ENCODE measurements at places on chromosomes 13 and 19. TPM values are rescaled to one million over a fixed set of nuclear protein-coding genes. Genes with fewer than 3 reads are reported as not detected.

ITPKC gene
- 8.2 TPM for total RNA-seq

MUC16 gene
- total RNA-seq = 0.03 TPM

ZNF701 gene
- total RNA-seq = 7.6 TPM

SERP2 gene
- total RNA-seq = not detected

URAD gene
- not detected for total RNA-seq

COL4A1 gene
- total RNA-seq = 0.54 TPM

OR4F17 gene
- total RNA-seq = 0.30 TPM

RINL gene
- 68.6 TPM for total RNA-seq

RFXAP gene
- total RNA-seq = 10.8 TPM

MBD3L3 gene
- total RNA-seq = not detected

CYP4F2 gene
- not detected for total RNA-seq

ZNF30 gene
- total RNA-seq = 4.8 TPM

RSPH6A gene
- total RNA-seq = 0.26 TPM

IGFL4 gene
- total RNA-seq = not detected

WDR62 gene
- total RNA-seq = 10.3 TPM

KLK4 gene
- total RNA-seq = not detected

ENOX1 gene
- 0.14 TPM for total RNA-seq

EFNB2 gene
- total RNA-seq = 0.30 TPM

DLL3 gene
- total RNA-seq = 3.3 TPM

ZNF546 gene
- 2.2 TPM for total RNA-seq

ZFR2 gene
- total RNA-seq = 0.90 TPM

NLRP4 gene
- not detected for total RNA-seq

SIN3B gene
- 41.2 TPM for total RNA-seq

S1PR2 gene
- 16.0 TPM for total RNA-seq

CXCL17 gene
- total RNA-seq = not detected

EMC10 gene
- total RNA-seq = 117 TPM

HRC gene
- not detected for total RNA-seq

RDH8 gene
- not detected for total RNA-seq

ZGLP1 gene
- total RNA-seq = 9.3 TPM

ZNF578 gene
- total RNA-seq = 0.23 TPM

UFM1 gene
- 82.6 TPM for total RNA-seq

EPS8L1 gene
- 0.87 TPM for total RNA-seq

SHANK1 gene
- total RNA-seq = not detected

FGF14 gene
- not detected for total RNA-seq

RNF6 gene
- total RNA-seq = 68.5 TPM

Measured in activated T-cell treated with anti-CD3 and anti-CD28 coated beads, Interleukin-2, amount 50 U/mL, for 4 hours (primary cell).